ENCODE measurements at places on chromosomes 2 and 18. TPM values are rescaled to one million over a fixed set of nuclear protein-coding genes. Genes with fewer than 3 reads are reported as not detected.

The MOGAT1 gene
- polyA plus RNA-seq, result not detected

The ARL4C gene
- 8.2 TPM for polyA plus RNA-seq

The MERTK gene
- 0.62 TPM for polyA plus RNA-seq

The LDAH gene
- polyA plus RNA-seq, result 12.1 TPM

The KCNG2 gene
- polyA plus RNA-seq, result not detected

The VWC2L gene
- not detected for polyA plus RNA-seq

The ST8SIA5 gene
- polyA plus RNA-seq, result 0.03 TPM

The TFCP2L1 gene
- not detected for polyA plus RNA-seq

The KIF5C gene
- polyA plus RNA-seq, result 0.13 TPM

The MAP2 gene
- 0.26 TPM for polyA plus RNA-seq

The NIF3L1 gene
- polyA plus RNA-seq, result 45.7 TPM

The RNU2-63P gene
- not detected for polyA plus RNA-seq

The CRYGD gene
- polyA plus RNA-seq, result not detected

The MBOAT2 gene
- 33.9 TPM for polyA plus RNA-seq

The PPP1R1C gene
- 0.34 TPM for polyA plus RNA-seq

The GAL3ST2 gene
- polyA plus RNA-seq, result not detected

The LBX2 gene
- 0.66 TPM for polyA plus RNA-seq

The CNGA3 gene
- not detected for polyA plus RNA-seq

The SPTBN1 gene
- 46.0 TPM for polyA plus RNA-seq

The RBM43 gene
- polyA plus RNA-seq, result 3.1 TPM

The CRYGC gene
- polyA plus RNA-seq, result not detected

The STK39 gene
- polyA plus RNA-seq, result 16.4 TPM

The LOXL3 gene
- 21.8 TPM for polyA plus RNA-seq

The C1GALT1C1L gene
- polyA plus RNA-seq, result 0.63 TPM

The DPYSL5 gene
- not detected for polyA plus RNA-seq

The DSG1 gene
- not detected for polyA plus RNA-seq

The ADI1 gene
- 46.0 TPM for polyA plus RNA-seq

The FRZB gene
- 1.1 TPM for polyA plus RNA-seq

The TUBB8B gene
- not detected for polyA plus RNA-seq

The MRPS5 gene
- 42.5 TPM for polyA plus RNA-seq

The FAM237A gene
- not detected for polyA plus RNA-seq

The SKOR2 gene
- polyA plus RNA-seq, result not detected

The NTSR2 gene
- polyA plus RNA-seq, result not detected

The CCBE1 gene
- 64.8 TPM for polyA plus RNA-seq

The IL36A gene
- polyA plus RNA-seq, result not detected

The TLX2 gene
- not detected for polyA plus RNA-seq

The VIT gene
- polyA plus RNA-seq, result not detected

All from IMR-90 (cell line).